ENCODE measurements at places on chromosomes 11 and 22.

- DNase-seq, result no peak
Observed at GRCh38 chr11:124219126-124219525, 21.8 kb upstream of the OR8G1 start.

GRCh38 chr22:50481440-50482106 lies at the start of gene ADM2:
Gene ADM2, plus strand, starts transcription at chr22:50481543. Its CDS starts 305 bp downstream, at chr22:50481848.
- peak; percentile 62 for DNase-seq

GRCh38 chr11:96204366-96204659 lies 138.7 kb downstream of the MAML2 start:
- DNase-seq, result no peak

DNA sequence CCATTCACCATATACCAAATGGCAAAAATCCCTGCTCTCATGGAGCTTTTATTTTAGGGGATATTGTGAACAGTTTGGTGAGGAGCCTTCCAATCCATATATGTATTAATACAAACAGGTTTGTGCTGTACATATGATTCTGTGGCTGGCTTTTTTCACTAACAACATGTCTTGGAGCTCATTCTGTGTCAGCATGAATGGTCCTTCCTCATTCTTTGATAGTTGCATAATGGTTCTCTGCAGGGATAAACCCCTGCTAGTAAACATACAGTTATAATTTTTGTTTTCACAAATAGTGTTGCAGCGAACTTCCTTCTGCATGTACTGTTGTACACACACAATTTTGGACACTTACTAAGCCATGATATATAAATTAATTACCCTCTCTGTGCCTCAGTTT lies 8.3 kb downstream of the PRR5L start:
- no peak for DNase-seq

DNA sequence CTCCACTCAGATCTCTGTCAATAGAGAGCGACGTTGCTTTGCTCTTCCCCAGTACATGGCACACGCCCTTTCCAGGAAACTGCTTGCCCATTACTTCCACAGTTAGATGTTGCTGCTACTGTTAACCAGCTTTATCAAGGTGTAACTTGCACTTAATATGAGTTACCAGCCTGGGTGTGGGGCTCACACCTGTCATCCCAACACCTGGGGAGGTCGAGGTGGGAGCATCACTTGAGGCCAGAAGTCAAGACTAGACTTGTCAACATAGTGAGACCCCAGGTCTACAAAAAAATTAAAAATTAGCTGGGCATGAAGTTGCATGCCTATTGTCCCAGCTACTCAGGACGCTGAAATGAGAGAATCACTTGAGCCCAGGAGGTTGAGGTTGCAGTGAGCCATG lies 177.1 kb upstream of the B3GAT1 start:
- DNase-seq, result no peak

DNA sequence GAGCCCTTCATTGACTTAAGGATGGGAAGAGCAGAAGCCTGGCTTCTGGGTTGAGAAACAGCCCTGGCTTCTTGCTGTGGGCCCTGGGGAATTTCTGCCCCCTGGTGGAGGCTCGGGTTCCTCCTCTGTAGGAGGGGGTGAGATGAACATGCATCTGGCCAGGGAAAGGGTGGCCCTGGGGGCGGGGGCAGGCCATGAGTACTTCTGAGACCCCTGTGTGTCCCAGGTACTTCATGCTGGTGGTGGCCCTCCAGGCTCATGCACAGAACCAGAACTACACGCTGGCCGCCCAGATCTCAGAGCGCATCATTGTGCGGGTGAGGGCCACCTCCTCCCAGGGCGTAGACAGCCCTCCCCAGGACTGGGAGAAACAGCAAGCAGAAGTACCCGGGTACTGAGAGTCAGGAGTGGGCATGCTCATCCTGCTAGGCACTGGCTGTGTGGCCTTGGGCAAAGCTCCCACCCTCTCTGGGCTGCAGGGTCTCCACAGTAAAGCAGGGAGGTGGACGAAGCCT lies 15.8 kb downstream of the TMEM258 start:
- DNase-seq, result peak; percentile 41

- no peak for DNase-seq
Observed at GRCh38 chr11:35160902-35161597, 22.1 kb downstream of the CD44 start.

- DNase-seq, result no peak
Observed at GRCh38 chr11:115682888-115683287, 178.7 kb upstream of the CADM1 start.

GRCh38 chr11:129766898-129767604 lies 48.6 kb upstream of the TMEM45B start:
- peak; percentile 19 for DNase-seq

GRCh38 chr11:62125316-62125715 lies 1.5 kb downstream of the INCENP start:
- DNase-seq, result no peak

- no peak for DNase-seq
Observed at GRCh38 chr11:43758927-43759326, 78.4 kb downstream of the HSD17B12 start.

DNA sequence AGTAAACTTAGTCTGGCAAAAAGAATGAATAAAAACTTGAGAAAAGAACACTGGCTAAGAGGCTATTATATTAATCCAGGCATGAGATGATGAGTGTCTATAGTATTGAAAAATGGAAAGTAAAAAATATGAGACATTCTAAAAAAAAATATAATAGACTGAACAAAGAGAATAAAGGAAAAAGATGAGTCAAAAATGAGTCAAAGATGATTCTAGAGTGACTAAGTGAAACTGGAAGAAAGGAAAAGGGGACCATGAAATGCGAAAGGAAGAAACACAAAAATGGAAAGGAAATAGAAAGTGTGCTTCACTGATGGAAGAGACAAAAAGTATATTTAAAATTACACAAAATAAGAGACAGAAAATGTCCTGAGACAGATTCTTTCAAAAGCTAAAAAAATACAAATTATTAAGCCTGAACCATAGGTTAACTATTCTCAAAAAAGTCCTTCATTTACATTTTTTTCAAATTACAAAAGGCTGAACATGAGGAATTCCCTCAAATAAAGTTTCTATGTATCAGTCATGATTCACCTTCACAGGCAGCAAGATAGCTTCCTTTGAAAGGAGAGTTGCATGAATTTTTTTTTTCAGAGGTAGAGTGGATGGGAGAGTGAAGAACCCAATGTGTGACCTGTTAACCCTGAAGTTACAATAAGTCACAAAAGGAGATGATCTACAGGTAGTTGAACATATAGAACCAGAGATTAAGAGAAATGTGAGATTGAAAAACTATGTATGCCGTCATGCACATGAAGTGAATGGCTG lies 75.2 kb downstream of the EIF3M start:
- DNase-seq, result no peak

DNA sequence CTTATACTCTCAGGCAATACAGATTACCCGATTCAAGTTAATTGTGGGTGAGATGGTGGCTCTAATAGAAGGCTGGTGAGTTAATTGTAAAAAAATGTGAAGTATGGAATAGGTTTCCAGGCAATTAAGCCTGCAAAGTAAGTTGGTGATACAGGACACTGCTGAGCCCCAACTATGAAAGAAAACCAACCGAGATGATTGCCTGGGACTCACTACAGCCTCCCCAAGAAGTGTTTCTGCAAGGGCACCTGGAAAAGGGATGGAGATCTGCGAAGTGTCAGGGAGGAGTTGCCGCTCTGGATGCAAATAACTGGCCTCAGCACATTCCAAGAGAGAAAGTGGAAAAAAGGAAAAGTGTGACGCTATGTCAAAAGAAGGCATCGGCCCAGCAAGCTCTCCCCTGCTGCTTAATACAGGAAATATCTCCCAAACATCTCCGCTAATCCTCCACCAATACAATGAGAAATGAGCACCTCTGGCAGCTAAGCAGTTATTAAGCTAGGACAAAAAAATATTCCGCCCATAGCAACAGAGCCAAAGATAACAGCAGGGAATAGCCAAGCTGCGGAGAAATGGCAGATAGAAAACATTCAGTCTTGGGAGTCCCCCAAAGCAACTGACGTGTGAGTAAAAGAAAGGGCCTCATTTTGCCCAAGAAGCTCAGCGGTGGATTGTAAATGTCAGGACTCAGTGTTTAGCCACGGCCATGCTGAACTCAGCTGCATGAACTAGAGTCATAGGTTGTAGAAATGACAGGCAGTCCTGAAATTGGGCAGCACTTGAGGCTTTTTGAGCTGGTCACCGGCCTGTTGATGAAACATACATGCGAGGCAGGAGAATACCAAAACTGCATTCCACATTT lies 133.7 kb downstream of the SNX19 start:
- no peak for DNase-seq

GRCh38 chr11:58134151-58134550 lies 8.8 kb upstream of the OR9I1 start:
- no peak for DNase-seq

- DNase-seq, result no peak
Observed at GRCh38 chr11:3934658-3935057, 79.2 kb downstream of the STIM1 start.

DNA sequence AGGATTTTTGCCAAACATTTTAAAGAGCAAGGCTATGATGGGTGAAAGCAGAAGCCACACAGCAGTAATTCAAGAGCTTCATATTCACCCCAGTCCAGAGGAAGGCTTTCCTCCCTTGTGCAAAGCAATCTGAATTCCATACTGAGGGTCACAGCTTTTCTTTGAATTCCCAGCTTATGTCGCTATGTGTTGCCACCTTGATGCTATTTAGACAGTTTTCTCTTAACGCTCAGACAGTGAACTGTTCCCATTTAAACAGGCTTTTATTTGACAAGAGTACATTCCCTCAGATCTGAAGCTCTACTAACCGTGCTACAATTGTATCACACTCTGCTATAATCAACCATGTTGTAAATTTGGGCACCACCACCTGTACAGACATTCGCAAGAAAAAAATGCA lies 279.7 kb downstream of the CADM1 start:
- no peak for DNase-seq

- DNase-seq, result no peak
Observed at GRCh38 chr11:93512073-93512475, 31.1 kb downstream of the SMCO4 start.

DNA sequence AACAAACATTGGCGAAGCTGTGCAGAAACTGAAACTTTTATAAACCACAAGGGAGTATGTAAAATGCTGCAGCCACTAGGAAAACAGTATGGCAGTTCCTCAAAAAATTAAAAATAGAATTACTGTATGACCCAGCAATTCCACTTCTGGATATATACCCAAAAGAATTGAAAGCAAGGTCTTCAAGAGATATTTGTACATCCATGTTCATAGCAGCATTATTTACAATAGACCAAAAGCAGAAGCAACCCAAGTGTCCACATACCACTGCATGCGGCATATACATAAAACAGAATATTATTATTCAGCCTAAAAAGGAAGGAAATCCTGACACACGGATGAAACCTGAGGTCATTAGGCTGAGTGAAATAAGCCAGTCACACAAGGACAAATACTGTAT lies 85.8 kb downstream of the RELT start:
- no peak for DNase-seq

GRCh38 chr11:115060840-115061239 lies 382.5 kb downstream of the NXPE2 start:
- DNase-seq, result no peak

DNA sequence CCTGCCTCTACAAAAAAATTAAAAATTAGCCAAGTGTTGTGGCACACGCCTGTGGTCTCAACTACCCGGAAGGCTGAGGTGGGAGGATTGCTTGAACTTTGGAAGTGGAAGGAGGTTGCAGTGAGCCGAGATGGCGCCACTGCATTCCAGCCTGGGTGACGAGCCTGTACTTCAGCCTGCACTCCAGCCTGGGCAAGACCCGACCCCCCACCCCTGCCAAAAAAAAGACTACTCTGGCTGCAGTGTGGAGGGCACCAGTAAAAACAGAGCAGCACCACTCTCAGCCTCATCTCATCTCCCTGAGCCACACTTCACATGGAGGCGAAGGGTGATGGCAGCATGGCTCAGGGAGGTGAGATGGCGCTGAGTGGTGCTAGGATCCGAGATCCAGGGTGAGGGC lies 50.3 kb upstream of the THY1 start:
- DNase-seq, result no peak

GRCh38 chr11:116360221-116360941 lies 412.4 kb downstream of the BUD13 start:
- no peak for DNase-seq

GRCh38 chr22:26476705-26477340 lies 6.8 kb downstream of the HPS4 start:
- DNase-seq, result no peak

GRCh38 chr22:49500076-49500460 lies 327.6 kb downstream of the BRD1 start:
- DNase-seq, result no peak

GRCh38 chr22:23775779-23776375 lies 3.2 kb downstream of the MMP11 start:
- no peak for DNase-seq

DNA sequence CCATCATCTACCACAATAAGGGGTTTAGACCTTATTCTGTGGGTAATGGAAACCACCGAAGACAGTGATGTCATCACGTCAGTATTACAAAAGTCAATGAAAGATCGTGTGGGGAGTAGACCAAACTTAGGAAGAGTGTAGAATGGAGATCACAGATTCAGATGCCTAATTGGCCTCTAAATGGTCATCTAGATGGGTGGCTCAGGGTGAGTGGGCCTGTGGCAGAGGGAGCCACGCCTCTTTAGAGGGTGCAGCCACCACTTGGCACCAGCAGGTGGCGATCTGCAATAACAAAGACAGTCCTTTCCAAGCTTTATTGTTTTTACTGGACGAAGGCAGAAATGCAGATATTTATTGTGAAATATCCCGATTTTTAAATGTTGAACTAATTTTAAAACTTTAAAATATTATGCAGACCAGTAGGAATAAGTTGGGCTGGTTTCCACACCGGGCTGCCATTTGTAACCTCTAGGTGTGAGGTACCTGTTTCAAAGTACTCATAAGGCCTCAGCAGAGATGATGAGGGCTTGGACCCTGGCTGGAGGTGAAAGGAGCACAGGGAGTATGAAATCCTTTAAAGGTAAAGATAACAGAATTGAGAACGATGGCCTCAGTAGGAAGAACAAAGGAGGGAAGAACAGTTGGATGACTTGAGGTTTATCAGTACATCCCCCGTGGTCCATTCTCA lies 222.0 kb downstream of the DBX1 start:
- DNase-seq, result no peak

- DNase-seq, result no peak
Observed at GRCh38 chr11:29336727-29337575, 679.9 kb downstream of the KCNA4 start.

DNA sequence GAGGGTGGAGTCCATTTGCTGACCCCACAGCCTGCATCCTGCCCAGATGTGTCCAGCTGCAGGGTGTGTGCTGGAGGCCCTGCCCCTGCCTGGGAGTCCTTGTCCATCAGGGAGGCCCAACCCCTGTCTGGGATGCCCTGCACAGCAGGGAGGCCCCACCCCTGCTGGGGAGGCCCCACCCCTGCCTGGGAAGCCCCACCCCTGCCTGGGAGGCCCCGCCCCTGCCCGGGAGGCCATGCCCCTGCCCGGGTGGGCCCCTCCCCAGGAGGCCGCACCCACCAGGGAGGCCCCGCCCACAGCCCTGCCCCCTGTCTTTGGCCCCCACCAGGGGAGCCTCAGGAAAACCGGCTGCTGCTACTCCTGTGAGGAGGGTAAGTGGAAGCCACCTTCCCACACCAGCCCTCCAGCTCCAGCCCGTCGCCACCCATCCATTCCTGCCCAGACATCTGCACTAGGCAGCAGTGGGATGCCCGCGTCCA lies 37.2 kb downstream of the MUC5B start:
- DNase-seq, result no peak
